ENCODE measurements at places on chromosomes 5 and 9. TPM values are rescaled to one million over a fixed set of nuclear protein-coding genes. Genes with fewer than 3 reads are reported as not detected.

SPINK13 gene
- not detected for total RNA-seq

HRCT1 gene
- total RNA-seq = not detected

FOXD4 gene
- total RNA-seq = not detected

ASPN gene
- total RNA-seq = not detected

SHLD3 gene
- 11.9 TPM for total RNA-seq

CCL21 gene
- total RNA-seq = not detected

HTR1A gene
- total RNA-seq = not detected

FKBP15 gene
- 24.0 TPM for total RNA-seq

TLE4 gene
- 154 TPM for total RNA-seq

NCS1 gene
- total RNA-seq = 0.31 TPM

PCDHB15 gene
- not detected for total RNA-seq

HINT2 gene
- 15.0 TPM for total RNA-seq

RICTOR gene
- 84.8 TPM for total RNA-seq

BTNL3 gene
- total RNA-seq = not detected

RAPGEF1 gene
- total RNA-seq = 176 TPM

CNTRL gene
- 81.1 TPM for total RNA-seq

PRR16 gene
- total RNA-seq = not detected

GALNT10 gene
- total RNA-seq = 40.4 TPM

SV2C gene
- total RNA-seq = 0.02 TPM

GPR151 gene
- not detected for total RNA-seq

SH3PXD2B gene
- 0.12 TPM for total RNA-seq

GLDC gene
- not detected for total RNA-seq

EPB41L4A gene
- total RNA-seq = 0.50 TPM

ADAMTS16 gene
- total RNA-seq = not detected

UGT3A1 gene
- not detected for total RNA-seq

MAMDC2 gene
- 0.07 TPM for total RNA-seq

CD14 gene
- 1.4 TPM for total RNA-seq

OSMR gene
- total RNA-seq = not detected

UNC13B gene
- total RNA-seq = 0.50 TPM

PCDHGA4 gene
- 0.12 TPM for total RNA-seq

PCDHB10 gene
- total RNA-seq = not detected

KIF27 gene
- total RNA-seq = 4.9 TPM

NEURL1B gene
- total RNA-seq = 0.07 TPM

BNC2 gene
- total RNA-seq = not detected

C9 gene
- not detected for total RNA-seq

MLANA gene
- not detected for total RNA-seq

NSD1 gene
- total RNA-seq = 103 TPM

GABRP gene
- total RNA-seq = not detected

HSPB3 gene
- total RNA-seq = not detected

PKD2L2 gene
- not detected for total RNA-seq

SEMA4D gene
- 250 TPM for total RNA-seq

SCGB3A2 gene
- not detected for total RNA-seq

GAS1 gene
- total RNA-seq = 0.37 TPM

OBP2B gene
- total RNA-seq = not detected
